Activated CD8-positive, alpha-beta memory T cell treated with anti-CD3 and anti-CD28 coated beads for 1 hour (primary cell): ENCODE measurements at places on chromosomes 4 and X.

DNA sequence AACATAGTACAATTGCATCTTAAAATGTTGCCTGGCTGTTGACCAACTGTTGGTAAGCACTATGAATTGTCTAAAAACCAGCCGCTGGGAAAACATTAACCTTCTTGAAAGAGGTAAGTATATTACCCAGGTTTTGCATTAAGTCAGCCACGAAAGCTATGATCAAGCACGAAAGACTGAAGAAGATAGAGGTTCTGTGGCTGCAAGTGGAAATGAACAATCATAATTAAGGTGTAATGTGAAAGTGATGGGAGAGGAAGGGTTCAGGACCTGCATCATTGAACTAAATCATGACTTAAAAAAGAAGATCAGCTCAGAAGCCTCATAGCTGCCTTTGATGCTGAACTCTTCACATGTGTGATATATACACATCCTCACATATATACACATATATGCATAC, 341.0 kb downstream of the NR3C2 start:
- no peak for DNase-seq

DNA sequence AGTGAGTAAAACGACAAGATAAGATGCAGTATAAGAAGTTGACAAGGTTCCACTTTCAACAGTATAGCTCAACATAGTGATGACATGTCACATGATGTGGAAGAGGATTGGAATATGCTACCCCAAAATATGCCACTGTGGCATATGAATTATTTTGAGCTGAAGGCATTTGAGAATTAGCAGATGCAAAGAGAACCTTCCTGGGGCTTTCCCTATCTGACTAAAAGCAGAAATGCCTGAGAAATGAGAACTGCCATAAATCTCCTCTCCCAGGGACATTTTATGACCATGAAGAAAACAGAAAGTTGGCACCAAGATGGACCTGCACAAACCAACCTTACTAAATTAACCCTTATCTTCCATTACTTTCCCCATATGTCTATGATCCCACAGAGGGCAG, 24.8 kb downstream of the CDKN2AIP start:
- no peak for DNase-seq

DNA sequence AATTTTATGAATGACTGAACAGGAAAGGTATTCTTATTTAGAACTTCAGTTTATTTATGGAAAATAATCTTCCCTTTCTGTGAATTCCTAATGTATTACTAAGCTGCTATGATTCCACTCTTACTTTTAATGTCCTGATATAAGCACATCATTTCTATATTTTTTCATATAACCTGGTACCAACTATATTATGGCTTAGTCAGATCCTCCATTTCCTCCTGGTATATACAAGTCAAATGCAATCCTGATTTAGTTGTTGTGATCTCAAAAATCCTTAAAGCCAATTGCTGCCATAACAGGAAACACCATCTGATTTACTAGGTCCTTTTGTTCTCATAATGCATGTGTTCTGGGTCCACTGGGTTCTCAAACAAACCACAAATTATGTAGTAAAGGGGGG, 26.8 kb downstream of the TRMT2B start:
- DNase-seq, result no peak

GRCh38 chrX:2351321-2351720, 149.5 kb downstream of the DHRSX start:
- DNase-seq, result no peak

GRCh38 chr4:93501946-93502345, 326.6 kb upstream of the ATOH1 start:
- DNase-seq, result no peak

DNA sequence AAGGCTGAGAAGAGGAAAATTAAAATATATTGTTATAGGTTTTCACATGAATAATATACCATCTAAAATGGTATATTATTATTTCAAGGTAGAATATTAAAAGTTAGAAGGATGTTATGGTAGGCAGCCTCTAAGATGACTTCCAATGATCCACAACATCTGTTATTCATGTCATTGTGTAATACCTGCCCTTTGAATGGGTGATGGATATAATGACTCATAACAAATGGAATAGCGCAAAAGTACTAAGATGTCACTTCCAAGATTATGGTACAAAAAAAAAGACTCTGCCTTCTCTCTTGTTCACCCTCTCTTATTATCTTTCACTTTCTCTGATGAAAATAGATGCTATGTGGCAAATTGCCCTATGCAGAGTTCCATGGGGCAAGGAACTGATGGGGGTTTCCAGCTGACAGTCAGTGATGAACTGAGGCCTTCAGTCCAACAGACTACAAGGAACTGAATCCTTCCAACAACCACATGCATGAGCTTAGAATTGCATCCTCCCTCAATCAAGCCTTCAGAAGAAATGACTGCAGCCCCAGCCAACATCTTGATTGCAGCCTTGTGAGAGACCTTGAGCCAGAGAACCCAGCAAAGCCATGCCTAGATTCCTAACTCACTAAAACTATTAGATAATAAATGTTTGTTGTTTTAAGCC, 57.7 kb downstream of the HS6ST2 start:
- no peak for DNase-seq

DNA sequence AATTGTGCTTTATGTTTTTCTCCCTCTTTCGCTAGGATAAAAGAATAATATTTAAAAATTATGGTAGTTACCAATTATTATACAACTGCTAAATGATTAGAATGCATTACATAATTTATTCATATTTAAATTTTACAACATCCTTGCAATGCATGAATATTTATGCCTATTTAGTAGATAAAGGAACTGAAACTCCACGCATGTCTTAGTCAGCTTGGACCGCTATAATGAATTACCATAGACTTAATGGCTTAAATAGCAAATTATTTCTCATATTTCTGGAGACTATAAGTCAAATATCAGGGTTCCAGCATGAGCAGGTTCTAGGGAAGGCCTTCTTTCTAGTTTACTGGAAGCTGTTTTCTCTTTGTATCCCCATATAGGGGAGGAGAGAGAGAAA, 1555.4 kb upstream of the ADGRL3 start:
- no peak for DNase-seq

DNA sequence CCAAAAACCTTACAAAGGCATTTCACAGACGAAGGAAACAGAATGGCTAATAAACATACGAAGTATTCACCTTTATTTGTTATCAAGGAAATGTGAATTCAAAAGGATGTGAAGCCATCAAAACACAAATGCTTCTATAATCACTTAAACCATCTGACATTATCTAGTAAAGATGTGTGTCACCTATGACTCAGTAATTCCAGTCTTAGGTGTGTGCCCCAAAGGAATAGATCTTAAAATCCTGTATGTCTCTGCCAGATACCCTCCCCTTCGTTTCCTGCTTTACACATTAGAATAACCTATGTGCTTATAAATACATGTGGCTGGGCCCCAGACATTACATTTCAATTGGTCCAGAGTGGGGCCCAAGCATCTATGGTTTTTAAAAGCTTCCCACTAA, 41.8 kb upstream of the CEP135 start:
- no peak for DNase-seq
